ENCODE measurements at places on chromosomes 7 and 10. TPM values are rescaled to one million over a fixed set of nuclear protein-coding genes. Genes with fewer than 3 reads are reported as not detected.
A peak's percentile ranks its signal among the peaks of the same experiment; 100 is the strongest.

- no peak for DNase-seq
Observed at GRCh38 chr7:9507290-9507689, 1073.9 kb downstream of the NXPH1 start.

DNA sequence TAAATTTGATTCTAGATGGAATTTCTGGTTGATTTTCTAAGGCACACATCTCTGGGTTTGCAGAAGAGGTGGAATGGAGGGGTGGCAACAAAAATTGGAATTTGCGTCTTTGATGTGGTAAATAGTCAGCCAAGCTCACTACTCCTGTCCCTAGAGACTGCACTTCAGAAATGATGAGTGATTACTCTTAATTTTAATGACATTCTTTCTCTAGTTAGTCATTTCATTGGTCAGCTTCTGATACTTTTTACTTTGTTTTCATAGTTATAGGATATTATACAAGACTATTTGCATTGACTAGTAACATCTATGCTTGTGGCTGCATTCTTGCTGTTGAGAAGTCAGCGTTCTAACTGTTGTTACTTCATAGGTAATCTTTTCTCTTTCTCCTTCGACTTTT is 658.3 kb downstream of the SUGCT start:
- no peak for DNase-seq

- no peak for DNase-seq
Observed at GRCh38 chr7:159147246-159147645, 2.6 kb upstream of the VIPR2 start.

DNA sequence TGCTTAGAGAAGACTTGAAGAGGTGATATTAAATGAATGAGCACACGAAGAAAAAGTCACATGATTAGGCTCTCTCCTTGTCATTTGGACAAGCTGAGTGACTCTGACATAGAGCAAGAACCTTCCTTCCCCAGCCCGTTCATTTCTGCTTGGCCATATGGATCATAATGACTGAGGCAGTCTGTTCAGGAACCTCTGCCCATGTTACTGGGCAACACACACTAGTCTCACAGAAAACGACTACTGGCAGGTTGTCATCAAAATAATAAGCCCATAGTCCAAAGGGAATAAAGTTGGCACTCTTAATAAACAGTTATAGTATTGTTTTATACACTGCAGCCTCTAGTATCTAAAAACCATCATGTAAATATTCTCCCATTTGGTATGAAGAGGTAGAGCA is 635.0 kb downstream of the REEP3 start:
- no peak for DNase-seq

DNA sequence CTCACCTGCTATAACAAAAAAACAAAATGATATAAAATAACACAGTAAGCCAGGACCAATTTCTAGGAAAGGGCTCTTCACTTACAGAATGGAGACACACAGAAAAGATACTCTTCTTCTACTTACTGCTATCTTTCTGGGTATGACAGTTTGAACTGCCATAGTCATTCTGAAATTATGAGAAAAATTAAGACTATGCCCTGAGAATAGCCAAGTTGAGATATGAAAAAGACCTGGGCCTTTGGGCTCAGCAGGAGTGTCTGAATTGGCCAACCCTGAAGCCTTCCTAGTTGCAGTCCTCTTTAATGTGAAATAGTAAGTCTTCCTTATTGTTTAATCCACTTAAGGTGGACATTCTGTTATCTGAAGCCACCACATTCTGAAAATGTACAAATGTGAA is 519.5 kb downstream of the GRID1 start:
- DNase-seq: no peak

- DNase-seq: peak; percentile 58
Observed at GRCh38 chr7:116500078-116500853, 728 bp downstream of the CAV2 start.

DNA sequence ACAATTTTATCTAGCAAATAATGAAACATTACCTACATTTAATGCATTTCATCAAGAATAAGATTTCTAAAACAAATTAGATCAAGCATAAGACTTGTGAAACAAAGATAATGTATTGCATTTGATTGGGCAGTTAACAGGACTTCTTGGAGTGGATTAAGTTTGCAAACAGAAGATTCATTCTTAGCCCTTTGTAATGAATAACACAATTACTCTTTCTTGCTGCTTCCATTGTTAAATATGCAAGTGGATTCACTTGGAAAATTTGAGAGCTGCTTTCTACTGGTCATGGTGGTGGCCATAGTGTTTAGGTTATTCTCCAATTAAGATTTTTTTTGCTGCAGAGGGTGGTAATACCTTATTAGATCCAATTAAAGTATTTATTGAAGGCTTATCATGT is 6.0 kb downstream of the PPP1R9A start:
- no peak for DNase-seq

Gene HHEX
- total RNA-seq: 10.0 TPM

GRCh38 chr10:24382979-24383663 is 174.2 kb downstream of the KIAA1217 start:
- no peak for DNase-seq

GRCh38 chr10:116300542-116300941 is 23.7 kb upstream of the CCDC172 start:
- no peak for DNase-seq

DNA sequence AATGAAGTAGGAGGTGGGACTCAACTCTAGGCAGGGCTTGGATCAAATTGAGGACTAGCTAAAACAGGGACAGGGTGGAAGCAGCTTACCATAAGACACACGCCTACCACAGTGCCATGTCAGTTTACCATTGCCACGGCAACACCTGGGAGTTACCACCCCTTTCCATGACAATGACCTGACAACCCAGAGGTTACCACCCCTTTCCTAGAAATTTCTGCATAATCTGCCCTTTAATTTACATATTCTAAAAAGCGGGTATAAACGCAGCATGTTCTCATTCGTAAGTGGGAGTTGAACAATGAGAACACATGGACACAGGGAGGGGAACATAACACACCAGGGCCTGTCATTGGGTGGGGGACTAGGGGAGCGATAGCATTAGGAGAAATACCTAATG is 72.7 kb downstream of the GCC1 start:
- DNase-seq: no peak

Gene PTPRE
- 25.7 TPM for total RNA-seq

DNA sequence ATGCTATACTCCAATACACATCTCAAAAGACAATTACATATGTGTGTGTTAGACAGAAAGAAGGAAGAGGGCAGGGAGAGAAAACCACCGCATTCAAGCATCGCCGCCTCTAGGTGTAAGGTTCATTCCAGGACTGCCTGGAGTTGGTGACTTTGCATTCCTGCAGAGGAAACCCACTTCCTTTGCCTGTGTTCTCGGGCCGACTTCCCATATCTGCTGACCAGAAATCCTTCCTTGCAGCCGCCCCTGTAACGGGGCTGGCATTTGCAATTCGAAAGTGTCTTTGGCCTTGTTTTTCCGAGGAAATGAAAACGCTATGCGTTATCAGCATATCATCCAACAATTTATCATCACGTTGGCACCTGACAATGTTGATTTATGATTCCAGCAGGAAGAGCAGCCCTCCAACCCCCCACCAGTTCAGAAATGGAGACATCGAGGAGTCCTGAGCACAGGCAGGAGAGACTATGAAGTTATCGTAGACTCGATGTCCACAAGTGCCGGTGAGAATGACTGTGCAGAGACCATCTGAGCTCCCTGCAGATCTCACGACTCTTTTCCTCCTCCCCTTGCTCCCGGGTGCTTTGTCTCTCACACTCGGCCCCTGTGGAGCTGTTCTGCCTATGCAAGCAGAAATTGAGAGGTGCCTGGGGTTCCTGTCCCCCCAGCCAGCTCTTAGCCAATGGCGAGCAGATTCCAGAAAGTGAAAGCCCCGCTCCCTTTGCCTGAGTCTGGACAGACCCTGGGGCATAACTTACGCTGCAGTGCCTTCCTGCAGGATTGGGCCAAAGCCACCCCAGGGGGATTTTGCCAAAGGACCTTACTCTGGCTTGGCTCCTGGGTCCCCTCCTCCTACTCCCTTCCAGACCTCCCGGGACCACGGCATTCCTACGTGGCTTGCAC is 68.9 kb upstream of the FOXK1 start:
- peak; percentile 19 for DNase-seq

- DNase-seq: no peak
Observed at GRCh38 chr10:123284022-123284421, 129.8 kb downstream of the BUB3 start.

- no peak for DNase-seq
Observed at GRCh38 chr7:70193514-70193913, 595.2 kb downstream of the AUTS2 start.

- no peak for DNase-seq
Observed at GRCh38 chr7:514651-515598, 4.7 kb downstream of the PDGFA start.

GRCh38 chr7:10568891-10569290 is 404.8 kb upstream of the PHF14 start:
- DNase-seq: no peak

DNA sequence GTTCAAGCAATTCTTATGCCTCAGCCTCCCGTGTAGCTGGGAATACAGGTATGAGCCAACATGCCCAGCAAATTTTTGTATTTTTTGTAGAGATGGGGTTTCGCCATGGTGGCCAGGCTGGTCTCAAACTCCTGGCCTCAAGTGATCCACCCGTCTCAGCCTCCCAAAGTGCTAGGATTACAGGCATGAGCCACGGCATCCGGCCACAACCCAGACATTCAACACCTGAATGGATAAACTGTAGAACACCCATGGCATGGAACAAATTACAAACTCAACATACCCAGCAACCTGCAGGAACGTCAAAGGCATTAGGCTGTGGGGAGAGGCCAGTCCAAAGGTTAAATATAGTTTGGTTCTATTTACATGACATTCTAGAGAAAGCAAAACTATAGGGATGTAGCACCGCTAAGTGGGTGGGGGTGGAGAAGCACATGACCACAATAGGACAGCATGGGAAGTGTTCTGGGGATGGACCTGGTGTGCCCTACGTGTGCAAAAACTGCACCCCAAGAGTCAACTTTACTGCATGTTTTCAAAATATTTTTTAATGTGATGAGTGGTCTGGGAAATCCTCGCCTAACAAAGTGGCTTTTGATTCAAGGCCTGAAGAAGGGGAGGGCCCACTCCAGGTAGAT is 6.5 kb upstream of the PGAM2 start:
- peak; percentile 18 for DNase-seq

Gene PRRT4
- not detected for total RNA-seq

Gene NPY4R
- total RNA-seq: not detected

Gene PON3
- total RNA-seq: 1.6 TPM

DNA sequence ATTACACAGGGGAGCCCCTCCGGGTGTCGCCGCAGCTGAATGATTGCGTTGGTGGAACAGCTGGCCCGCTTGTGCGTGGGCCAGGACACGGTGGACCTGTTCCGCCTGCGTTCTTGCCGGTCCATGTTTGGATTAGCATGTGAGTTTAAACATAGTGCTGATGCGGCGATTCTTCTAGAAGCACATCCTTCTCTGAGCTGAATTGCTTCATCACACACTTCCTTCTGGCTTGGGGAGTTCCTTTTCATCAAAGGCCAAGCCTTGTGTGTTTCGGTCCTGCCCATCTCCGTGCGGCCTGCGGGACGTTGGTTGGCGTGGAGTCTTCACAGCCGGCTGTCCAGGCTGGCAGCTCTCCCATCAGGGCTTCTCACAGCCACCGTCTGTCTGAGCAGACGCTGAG is 45.5 kb upstream of the SLC29A4 start:
- no peak for DNase-seq

DNA sequence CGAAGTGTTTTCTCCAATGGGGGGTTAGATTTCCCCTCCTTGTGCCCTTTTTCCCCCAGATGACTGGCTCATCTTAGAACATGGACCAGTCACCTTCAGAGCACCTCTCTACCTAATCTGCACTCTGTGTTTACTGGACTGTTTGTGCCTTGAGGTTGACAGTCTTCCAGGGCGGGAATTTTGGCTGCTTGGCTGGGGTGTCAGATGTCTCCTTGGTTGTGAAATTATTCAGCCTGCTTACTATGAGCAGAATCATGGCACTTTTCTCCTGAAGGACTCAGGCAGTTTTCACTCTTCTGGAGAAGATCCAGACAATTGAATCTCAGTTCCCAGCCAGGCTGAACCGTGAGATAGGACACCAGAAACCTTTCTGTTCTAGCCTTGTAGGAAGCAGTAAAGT is 60.3 kb upstream of the NFKB2 start:
- no peak for DNase-seq

GRCh38 chr7:45224832-45225231 is 67.2 kb downstream of the RAMP3 start:
- DNase-seq: peak; percentile 50

GRCh38 chr10:96843823-96844222 is 11.7 kb downstream of the LCOR start:
- no peak for DNase-seq

DNA sequence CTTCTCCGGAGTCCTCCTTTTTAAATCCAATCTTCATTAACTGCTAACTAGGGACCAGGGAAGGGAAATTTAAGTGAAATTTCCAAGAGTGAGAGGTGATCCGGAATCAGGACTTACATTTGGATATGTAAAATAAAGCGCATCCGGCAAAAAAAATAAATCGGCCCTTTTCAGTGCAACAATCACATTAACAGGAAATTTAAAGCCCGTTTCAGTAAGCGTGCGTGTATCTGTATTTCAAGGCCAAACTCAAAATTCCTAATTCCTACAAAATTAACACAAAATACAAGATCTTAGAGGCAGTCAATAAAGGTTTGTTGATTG is 771 bp downstream of the DNAJC9 start:
- no peak for DNase-seq

DNA sequence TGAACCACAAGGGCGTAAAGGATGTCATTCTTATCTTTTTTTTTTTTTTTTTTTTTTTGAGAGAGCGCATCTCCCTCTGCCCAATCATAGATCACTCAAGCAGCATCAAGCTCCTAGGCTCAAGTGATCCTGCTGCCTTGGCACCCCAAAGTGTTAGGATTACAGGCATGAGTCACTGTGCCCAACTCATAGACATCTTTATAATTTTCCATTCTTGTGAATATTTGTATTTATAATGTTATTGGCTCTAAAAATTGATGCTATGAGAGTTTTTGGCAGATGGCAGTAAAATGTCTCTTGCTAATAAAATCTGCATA is 128.7 kb downstream of the AKR1D1 start:
- DNase-seq: no peak

GRCh38 chr10:120732067-120732466 is 119.1 kb upstream of the WDR11 start:
- DNase-seq: no peak

DNA sequence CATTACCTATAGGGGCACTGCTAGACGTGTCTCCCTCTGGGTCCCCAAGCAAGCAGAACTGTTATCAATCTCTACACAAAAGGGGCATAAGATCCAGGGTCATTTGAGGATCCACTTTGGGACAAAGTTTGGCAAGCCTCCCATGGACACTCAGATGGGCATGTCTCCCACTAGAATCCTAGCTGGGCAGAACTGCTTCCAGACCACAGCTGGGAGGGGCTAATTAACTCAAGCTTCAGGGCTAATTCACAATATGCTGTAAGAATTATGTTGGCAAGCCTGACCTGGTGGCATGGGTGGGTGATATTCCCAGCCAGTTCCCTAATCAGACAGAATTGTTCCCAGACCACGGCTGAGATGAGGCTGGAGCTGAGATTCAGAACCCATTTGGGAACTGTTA is 738.4 kb upstream of the FZD8 start:
- DNase-seq: no peak

GRCh38 chr7:150476819-150477631 is 26.6 kb downstream of the GIMAP8 start:
- no peak for DNase-seq
